ENCODE measurements at places on chromosomes 4 and X.

DNA sequence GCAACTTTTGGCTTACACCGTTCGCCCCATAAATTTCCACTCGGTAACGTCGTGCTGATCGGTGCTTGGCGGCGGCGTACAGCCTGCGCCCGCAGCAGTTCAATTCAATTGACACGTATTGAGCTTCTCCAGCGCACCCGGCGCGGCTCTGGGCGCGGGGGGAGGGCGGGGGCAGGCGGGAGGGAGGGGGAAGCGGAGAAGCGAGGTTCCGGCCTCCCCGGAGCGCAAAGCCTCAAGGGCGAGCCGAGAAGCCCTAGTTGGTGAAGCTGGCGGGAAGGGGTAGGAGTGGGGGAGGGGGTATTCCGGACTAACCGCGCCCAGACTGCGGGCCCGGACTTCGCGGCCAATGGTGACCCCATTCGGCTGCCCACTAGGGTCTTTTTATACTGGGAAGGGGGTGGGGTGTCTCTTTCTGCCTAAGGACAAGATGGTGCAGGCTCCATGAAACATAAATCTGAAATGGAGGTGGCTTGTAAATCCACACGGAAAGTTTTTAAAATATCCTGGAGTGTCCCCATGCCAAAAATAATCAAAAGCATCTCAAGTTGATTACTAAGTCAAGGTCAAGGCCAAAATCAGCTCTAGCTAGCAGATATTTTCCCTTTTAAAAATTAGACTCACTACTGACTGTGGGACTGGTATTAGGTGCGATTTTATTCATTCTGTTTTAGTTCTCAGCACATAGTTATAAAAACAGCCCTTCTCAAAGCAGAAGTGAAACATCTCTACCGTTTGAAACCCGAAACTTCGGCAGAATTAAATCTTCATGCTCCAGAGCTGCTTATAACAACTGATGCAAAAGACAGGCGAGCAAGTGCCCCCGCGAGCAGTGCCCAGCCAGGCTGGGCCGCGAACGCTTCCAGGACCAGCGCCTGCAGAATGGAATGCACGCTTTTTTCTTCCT is 1.5 kb upstream of the BCOR start:
- no peak for DNase-seq

DNA sequence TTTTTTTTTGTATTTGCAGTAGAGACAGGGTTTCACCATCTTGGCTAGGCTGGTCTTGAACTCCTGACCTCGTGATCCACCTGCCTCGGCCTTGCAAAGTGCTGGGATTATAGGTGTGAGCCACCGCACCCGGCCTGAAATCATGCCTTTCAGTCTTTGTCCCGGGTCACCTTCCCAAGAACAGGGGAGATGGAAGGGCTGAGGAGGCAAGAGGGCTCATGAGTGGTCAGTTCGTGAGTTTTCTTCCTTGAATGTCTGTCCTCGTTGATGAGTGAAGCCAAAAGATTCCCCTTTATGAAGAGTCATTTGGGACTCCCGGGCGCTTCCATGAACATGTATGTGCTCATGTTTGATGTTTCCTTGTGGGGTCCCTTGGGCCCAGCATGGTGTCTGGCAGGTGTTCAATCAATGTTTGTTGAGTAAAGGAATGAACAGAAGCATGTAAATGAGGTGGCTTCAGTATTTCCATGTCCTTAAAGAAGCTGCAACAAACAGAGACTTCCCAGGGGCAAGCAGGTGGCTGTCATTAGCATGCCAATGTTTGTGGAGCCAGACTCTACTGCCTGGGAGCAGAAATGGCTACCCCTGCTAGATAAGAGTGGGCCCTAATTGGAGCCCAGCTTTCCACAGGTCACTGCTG is 3.4 kb upstream of the SEPTIN6 start:
- no peak for DNase-seq

DNA sequence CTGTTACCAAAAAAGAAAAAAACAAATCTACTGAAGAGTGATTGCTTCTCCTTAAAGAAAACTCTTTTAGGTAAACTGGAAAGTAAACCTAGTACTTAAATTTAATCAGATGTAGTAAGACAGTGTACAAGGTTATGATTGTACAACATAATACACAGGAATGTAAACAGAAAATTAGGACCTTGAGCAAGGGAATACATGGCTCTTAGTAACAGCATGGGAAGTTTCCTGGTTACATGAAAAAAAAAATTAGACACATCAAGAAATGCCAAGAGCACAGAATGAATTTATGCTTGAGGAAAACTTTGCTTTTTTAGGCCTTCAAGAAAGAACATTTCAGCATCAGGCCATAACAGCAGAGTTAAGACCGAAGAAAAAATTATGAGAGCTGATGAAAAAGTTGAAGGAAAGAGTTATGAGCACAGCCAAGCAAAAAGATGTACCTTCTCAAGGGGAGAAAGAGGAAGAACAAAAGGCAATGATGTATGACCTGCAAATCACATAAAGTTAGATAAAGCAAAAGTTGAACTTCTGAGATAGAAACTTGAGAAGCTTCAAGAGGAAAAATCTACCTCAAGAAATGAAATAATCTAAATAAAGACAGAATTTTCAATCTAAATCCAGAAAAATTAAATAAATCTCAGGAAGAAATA is 311.6 kb downstream of the GALNTL6 start:
- no peak for DNase-seq

DNA sequence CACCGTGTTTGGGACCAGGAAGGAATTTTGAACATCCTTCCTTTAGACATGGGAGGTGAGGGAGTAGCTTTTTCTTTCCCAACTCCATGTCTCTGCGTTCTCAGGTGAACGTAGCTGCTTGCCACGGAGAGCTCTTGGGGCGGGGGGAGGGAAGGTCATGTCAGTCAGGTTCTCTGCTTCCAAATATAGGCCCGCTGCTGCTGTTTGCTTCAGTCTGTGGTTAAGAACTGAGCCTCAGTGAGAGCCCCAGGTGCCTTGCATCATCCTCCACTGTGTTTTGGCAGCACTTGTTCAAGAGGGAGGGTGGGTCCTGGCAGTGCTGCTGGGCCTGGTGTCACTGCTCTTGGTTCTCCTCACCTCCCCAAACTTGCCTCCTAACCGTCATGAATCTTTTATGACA is 46.5 kb downstream of the HADH start:
- DNase-seq = no peak

- DNase-seq = no peak
These were observed 26.7 kb upstream of the SMIM10L2A start for GRCh38 chrX:135395064-135395463.

DNA sequence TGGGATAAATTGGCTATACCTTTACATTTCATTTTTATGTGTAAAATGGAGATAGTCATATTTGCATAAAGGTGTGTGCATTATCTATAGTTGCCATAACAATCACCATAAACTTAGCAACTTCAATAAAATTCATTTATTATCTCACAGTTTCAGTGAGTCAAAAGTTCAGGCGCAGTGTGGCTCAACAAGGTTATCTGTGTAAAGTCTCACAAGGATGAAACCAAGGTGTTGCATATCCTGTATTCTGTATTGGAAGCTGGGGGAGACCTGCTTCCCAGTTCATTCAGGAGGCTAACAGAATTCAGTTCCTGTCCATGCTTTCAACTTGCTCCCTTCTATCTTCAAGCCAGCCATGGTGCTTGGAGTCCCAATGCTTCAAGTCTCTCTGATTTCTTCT is 169.5 kb downstream of the KCTD8 start:
- DNase-seq = no peak

GRCh38 chr4:119314356-119314755 is 7.6 kb downstream of the FABP2 start:
- DNase-seq = peak; percentile 47

DNA sequence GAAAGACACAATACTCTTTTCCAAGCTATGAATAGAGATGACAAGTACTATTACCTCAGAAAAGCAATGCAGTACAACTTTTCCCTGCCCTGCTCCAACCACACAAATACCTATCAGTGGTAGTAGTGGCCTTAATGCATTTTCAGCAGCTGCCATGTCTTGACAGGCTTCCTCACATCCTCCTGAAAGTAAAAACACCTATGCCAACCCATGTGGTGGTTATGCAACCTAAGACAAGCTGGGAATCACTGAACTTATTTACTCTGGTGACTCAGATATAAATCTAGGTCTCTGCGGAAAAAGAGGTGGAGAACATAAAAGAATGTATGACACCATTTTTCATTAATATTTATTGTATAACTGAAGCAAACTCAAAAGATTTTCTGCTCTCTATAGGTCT is 14.5 kb downstream of the WDFY3 start:
- DNase-seq = peak; percentile 67

DNA sequence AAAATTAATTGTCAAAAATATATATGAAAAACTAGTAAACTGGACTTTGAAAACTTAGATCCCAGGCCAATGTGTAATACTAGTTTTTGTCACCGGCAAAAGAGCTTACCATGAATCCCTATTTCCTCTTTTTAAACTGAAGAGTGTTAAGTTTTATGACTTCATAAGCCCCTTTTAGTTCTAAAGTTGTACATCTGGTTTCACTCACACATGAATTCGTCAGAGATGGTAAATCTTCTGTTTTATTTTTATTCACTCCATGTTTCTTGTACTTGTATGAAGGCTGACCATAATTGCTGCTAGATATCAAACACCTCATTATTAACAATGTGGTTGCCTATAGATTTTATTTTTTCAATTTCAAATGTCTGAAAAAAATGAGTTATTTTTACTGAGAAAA is 827.9 kb downstream of the PCDH7 start:
- no peak for DNase-seq

DNA sequence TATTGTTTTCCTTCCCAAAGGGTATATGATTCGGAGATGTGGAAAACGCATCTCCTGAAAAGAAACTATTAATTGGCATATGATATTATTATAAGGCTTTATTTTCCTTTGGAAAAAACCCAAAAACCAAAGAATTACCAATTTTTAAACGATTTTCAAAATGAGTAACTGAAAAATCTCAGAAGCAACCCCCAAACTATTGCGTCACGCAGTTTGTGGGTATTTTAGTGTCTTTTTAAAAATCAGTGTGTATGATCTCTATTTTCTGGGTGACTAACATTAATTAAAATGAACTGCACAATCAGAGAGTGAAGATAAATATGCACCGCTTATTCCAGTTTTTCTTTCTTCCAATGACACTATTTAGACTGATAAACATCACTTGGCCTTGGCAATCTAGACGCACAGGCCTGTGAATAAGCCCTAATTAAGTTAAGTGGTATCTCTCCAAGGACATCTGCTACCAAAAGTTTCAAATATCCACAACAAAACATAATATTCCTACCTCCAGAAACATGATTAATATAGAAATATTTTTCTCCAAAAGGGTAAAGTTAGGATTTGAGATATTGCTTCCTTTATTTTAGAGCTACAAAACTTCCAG is 511.5 kb upstream of the FAM241A start:
- no peak for DNase-seq

Measured in fibroblast of skin of right biceps (primary cell).